ENCODE measurements at places on chromosomes 5 and 9.

DNA sequence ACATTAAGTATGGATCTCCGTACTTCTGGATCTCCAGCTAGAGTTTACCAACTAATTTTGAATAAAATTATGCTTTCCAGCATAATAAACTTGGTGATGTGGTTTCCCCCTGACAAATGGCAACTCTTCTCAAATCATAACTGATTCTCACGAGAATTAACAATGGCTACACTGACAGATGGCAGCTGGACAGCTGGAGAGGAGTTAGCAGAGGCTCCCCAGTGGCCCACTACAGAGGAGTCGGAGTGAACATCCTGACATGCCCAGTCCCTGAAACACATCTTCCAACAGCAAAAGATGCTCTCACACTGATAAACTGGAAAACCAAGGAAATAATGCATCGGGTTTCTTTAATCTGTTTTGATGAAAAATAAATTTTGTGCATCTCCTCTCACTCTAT is 239.6 kb downstream of the MAN2A1 start:
- no peak for DNase-seq

DNA sequence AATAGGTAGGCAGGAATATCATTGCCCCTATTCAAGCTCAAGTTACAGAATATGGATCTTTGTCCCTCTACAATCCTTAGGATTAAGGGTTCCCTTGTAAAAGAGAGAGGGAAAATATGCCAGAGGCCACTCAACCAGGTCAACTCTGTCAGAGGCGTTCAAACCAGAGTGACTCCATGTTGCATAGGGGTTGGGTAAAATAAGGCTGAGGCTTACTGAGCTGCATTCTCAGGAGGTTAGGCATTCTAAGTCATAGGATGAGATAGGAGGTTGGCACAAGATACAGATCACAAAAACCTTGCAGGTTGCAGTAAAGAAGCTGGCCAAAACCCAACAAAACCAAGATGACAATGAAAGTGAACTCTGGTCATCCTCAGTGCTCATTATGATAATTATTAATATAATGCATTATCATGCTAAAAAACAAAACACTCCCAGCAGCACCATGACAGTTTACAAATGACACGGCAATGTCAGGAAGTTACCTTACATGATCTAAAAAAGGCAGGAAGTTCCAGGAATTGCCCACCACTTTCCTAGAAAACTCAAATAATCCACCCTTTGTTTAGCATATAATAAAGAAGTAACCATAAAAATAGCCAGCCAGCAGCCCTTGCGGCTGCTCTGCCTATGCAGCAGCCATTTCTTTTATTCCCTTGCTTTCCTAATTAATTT is 64.8 kb downstream of the ERP44 start:
- DNase-seq: no peak

- DNase-seq: no peak
These were observed 95.1 kb downstream of the HRH2 start for GRCh38 chr5:175752826-175753535.

DNA sequence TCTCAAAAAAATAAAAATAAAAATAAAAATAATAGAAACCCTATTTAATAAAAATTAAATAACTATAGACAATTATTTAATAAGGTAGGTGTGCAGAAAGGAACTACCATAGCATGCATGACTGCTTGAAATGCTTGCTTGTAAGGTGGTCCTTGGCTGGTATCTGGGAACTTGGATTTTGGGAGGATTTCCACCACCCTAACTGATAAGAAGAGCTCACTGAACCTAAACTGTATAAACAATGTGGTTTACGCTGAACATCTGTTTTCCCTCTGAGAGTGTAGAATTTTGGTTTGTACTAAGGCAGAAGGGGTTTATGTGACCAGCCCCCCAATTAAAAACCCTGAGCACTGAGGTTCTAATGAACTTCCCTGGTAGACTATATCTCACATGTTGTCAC is 31.2 kb downstream of the CPLANE1 start:
- DNase-seq: no peak

- DNase-seq: no peak
These were observed 5.6 kb upstream of the RNF44 start for GRCh38 chr5:176542596-176543427.

DNA sequence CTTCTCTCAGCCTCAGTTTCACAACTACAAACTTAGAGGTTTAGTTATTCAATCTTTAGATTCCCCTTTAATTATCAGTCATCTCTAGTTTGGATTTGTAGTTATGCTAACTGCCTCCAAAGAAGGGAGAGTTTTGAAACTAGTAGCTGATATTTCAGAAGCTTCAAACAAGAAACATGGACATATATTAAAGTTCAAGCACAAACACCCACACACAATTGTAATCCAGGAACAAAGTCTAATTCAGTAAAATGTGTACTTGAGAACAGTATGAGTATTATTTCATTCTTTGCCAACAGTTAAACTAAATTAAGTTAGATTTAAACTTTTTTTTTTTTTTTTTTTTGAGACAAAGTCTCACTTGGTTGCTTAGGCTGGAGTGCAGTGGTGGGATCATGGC is 71.2 kb upstream of the ABCA1 start:
- no peak for DNase-seq

GRCh38 chr5:179738742-179739141 is 6.1 kb downstream of the MAML1 start:
- no peak for DNase-seq

- no peak for DNase-seq
These were observed 22.6 kb downstream of the STK10 start for GRCh38 chr5:172165465-172165864.

Measured in right renal cortex interstitium (tissue), 3 donors.